ENCODE measurements at places on chromosomes 13 and 19. TPM values are rescaled to one million over a fixed set of nuclear protein-coding genes. Genes with fewer than 3 reads are reported as not detected.
A peak's percentile ranks its signal among the peaks of the same experiment; 100 is the strongest.

- DNase-seq = no peak
Observed at GRCh38 chr19:19031891-19032290, 1.4 kb downstream of the SUGP2 start.

DNA sequence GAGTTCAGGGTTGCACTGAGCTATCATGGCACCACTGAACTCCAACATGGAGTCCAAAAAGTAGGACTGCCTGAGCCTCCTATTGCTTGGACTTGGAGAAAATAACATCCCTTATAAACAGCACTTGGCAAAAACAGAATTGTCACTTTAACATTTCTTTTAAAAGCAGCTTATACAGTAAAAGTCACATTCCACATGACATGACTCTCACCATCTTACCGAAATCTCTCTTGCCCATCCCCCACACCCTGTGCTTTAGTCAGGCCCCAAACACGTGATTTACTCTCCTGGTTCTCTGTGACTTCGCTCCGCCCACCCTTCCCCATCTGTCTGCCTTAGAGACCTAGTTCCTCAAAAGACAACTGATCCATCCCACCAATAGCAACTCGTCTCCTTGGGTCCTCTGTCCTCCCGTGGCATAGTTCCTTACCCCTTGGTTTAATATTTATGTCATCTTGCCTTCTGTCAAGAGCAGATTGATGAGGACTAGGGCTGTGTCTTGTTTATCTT lies 4.6 kb downstream of the SAFB start:
- peak; percentile 36 for DNase-seq

- no peak for DNase-seq
Observed at GRCh38 chr19:33432446-33433170, 59.1 kb downstream of the CEBPG start.

DNA sequence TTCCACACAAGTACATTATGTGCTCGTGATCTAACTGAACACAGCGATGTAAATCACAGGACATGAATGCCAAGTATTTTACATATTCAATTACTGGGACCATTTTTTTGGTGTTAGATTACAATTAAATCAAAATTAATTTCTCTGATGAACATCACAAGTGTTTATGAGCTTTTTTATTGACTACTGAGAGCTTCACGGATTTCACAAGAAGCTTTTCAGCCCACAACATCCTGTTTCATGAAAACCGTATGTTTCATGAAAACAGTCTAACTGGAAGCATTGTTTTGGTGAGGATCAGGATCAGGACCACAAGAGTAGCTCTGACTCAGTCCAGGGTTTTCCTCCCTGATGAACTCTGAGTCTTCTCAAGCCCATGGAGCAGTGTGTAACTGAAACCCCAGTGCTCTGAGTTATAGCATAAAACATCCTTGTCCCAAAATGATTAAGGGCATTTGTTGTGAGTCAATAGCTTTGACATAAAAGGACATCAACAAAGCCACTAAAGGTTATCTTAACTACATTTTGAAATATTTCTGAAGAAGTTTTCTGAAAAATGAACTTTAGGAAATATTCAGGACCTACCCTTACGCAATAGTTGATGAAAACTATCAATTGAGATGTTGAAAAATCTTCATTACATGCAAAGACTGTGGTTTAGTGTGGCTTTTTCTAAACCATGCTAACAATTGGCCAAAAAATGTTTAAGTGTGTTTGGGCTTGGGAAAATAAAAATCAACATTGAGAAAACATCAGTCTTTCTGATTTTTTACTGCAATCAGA lies 49.3 kb downstream of the UFM1 start:
- DNase-seq = no peak

DNA sequence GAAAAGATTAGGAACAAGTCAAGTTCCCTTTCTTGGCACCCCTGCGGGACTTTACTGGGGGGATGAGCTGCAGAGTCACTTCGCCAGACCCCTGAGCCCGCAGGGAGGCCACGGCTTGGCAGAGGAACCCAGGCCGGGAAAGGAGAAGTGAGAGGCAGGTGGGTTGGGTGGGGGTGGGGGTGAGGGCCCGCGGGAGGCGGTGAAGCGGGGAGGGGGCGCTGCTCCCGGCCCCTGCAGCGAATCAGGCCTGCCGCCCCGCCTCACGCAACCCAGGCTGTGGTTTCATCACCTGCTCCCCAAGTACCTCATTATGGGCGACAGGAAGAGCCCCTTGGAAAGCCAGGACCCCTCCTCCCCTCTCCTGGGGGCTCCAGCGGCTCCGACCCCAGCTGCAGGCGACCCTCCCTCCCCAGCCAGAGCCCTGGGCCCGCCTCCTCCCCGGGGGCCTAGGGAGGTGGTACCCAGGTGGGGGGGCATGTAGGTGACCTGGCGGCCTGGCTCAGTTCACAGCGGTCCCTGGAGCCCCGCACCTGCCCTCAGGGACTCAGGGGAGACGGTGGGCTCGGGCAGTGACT lies 9.5 kb downstream of the MEF2B start:
- no peak for DNase-seq

DNA sequence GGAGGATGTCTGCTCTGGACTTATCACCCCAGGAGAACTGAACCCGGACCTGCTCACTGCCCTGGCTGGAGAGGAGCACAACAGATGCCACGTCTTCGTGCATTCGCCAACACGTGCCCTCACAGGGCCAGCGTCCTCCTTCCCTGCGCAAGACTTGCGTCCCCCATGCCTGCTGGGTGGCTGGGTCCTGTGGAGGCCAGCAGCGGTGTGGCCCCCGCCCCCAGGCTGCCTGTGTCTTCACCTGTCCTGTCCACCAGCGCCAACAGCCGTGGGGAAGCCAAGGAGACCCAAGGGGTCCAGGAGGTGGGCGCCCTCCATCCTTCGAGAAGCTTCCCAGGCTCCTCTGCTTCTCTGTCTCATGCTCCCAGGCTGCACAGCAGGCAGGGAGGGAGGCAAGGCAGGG lies 3.4 kb upstream of the TEKTIP1 start:
- no peak for DNase-seq

The IQCN gene
- 2.1 TPM for total RNA-seq

- DNase-seq = no peak
Observed at GRCh38 chr13:97224544-97225300, 2.6 kb downstream of the MBNL2 start.

DNA sequence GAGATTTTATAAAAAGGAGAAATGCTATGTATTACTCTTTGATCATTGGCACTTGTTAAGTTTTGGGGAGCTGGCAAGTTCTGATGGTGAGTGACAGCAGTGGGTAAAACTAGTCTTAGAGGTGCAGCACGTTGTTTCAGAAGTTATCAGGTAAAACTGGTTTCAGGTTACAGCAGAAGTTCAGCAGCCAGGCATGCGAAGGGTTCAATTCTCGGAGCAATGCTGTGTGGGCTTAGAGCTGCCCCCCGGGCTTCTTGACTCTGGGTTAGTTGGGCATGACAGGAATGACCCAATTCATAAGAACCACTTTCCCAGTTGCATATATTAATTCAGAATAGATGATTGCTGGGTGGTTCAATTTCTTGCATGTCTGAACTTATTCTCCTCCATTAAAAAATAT lies 34.8 kb downstream of the ING1 start:
- no peak for DNase-seq

- DNase-seq = no peak
Observed at GRCh38 chr13:37273836-37274235, 168.4 kb upstream of the CSNK1A1L start.

DNA sequence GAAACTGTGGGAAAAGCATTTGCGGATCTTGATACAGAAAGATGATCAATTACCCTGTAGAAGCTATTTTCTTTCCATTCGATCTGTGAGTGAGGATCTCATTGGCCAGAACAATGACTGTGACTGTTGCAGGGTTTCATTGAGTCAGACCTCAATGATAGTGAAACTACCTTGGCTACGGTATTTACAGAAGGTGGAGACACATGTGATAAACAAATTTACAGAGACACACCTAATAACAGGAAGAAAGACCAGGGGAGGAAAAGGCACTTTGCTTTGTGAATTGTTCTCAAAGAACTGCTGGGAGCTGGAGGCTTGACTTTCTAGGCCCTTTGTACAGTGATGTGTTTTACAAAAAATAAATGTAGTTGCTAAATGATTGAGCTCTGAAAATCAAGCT lies 19.9 kb upstream of the ARGLU1 start:
- DNase-seq = no peak

The ZNF625 gene
- total RNA-seq = 34.8 TPM

The SULT2B1 gene
- not detected for total RNA-seq

DNA sequence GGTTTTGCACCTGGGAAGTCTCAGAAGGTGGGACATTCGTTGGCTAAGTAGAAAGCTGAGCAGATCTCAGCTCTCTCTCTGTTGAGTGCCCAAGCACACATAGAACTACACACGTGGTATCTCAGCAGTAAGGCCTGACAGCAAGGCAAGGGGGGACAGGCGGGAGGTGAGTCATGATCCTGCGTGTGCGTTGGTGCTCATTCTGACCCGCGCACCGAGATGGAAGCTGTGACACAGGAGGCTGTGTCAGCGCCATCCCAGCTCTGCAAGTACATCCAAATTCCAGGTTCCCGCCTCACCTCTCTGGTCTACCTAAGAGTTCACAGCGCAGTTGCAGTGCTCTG lies 135.7 kb downstream of the USP12 start:
- DNase-seq = no peak

GRCh38 chr13:30224732-30225131 lies 82.6 kb downstream of the KATNAL1 start:
- no peak for DNase-seq

GRCh38 chr19:47657719-47658118 lies 48.8 kb downstream of the BICRA start:
- no peak for DNase-seq

GRCh38 chr13:114249077-114249476 lies 14.4 kb downstream of the CDC16 start:
- no peak for DNase-seq

All from uterus (tissue), 4 donors.